ENCODE measurements at places on chromosomes 4 and X.

- DNase-seq = no peak
These were observed 107.2 kb downstream of the ANAPC4 start for GRCh38 chr4:25484243-25484721.

GRCh38 chr4:45172636-45173035, 446.3 kb upstream of the GNPDA2 start:
- no peak for DNase-seq

DNA sequence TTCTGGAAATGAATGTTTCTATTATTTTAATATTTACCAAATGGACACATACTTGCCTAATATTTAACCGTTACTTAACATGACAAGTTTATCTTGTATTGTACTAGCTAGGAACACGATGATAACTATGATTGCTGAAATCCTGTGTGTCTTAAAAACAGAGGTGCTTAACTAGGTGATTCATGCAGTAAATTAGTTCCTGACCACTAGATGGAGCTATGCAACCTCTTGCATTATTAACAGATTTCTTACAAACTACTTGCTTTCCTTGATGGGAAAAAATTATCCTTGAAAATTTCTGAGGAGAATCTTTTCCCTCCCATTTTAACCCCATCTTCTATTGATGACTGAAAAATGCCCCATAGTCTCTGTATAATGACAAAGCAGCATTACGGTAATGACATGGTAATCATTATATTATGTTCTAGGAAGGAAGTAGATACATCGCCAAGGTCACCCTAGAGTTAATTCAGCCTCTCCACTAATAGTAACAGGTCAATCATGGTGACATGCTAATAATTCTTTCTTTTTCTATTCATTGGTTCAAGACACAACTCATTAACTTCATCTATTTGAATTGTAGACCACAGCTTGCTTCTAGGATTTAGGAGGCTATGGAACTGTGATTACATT, 844.2 kb downstream of the RAPGEF2 start:
- DNase-seq = peak; percentile 37

GRCh38 chr4:37762294-37762990, 64.0 kb upstream of the PGM2 start:
- no peak for DNase-seq

- no peak for DNase-seq
These were observed 361.8 kb upstream of the FGF16 start for GRCh38 chrX:77085372-77085771.

DNA sequence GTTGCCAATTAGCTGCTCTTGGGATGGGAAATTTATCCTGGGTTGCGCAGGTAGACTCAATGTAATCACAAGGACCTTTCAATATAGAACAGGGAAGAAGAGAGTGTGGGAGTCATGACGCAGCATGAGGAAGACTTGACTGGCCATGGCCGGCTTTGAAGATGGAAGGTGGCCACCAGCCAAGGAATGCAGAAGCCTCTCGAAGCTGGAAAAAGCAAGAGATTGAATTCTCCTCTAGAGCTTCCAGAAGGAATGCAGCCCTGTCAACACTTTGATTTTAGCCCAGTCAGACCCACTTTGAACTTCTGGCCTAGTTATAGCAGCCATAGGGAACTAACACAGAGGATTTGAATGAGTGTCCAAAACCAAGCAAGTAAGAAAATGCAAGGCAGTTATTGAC, 14.7 kb upstream of the SH3KBP1 start:
- DNase-seq = no peak

DNA sequence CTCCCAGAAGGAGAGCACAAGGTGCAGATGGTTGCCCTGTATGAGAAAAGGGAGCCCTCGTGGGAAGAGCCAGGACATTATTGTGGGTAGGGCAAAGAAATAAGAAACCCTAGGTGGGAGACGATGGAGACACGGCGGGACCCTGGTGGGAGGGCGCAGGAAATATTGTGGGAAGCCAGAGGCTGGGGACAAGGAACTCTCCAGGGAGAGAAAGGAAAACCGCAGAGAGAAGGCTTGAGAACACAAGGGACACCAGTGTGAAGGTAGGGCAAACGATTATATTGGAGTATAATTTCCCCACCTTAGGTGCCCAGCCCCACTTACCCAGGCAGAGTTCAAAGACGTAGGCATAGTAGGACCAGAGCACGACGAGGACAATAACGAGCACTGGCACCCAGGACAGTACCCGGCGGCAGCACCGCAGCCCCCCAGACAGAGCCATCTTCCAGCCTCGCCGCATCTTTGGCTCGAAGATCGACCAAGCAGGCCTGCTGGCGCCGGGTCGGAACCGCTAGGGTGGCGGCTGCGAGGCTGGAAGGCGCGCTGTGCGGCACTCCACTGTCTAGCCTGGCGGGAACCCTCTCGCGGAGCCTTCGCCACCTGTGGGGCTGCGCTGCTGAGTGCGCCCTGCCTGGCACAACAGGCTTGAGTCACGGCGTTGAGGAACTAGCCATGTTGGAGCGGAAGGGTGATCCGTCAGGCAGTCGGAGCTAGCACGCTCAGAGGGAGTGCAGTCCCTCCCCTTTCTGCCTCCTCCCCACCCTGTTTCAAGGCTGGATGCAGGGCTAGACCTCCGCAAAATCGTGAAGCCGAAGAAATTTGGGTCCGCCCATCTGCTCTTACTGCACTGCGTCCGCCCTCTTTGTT, at the start of gene ZDHHC15:
ZDHHC15 (minus strand) TSS at position 473 of the 867 bp plus-strand sequence; CDS start at position 460, 13 bp downstream.
- DNase-seq = no peak

- peak; percentile 35 for DNase-seq
These were observed 42.0 kb upstream of the PRKG2 start for GRCh38 chr4:81257021-81257420.

GRCh38 chr4:155762334-155762733, 3.5 kb downstream of the GUCY1B1 start:
- no peak for DNase-seq

- DNase-seq = no peak
These were observed 81.5 kb upstream of the CD99 start for GRCh38 chrX:2609431-2610238.

DNA sequence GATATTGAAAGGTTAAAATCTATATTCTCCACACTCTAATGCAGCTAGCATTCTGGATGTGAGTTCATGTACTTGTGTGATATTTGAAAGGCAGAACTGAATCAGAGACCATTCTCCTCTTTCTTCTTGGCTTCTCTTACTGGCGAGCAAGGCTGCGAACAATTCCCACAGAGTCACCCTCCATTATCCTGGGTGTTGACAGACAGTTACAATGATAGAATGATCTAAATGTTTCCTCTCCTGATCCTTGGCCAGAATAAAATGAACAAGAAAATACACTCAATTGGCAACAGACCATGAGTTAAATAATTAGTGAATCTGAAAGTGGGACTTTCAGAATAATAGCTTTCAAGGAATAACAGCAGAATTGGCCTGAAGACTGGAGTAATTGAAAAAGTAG, 342.8 kb downstream of the RAPGEF2 start:
- no peak for DNase-seq

DNA sequence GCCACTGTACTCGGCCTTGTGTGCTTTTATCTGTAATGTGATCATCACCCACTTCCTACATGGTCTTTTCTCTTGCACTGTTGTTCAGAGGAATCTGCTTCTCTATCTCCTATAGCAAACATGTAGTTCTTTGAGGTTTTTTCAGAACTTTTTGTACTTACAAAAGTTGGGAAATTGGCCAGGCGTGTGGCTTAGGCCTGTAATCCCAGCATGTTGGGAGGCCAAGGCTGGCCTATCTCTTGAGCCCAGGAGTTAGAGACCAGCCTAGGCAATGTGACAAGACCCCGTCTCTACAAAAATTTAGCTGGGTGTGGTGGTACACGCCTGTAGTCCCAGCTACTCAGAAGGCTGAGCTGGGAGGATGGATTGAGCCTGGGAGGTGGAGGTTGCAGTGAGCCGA, 30.4 kb downstream of the TAF1 start:
- no peak for DNase-seq

DNA sequence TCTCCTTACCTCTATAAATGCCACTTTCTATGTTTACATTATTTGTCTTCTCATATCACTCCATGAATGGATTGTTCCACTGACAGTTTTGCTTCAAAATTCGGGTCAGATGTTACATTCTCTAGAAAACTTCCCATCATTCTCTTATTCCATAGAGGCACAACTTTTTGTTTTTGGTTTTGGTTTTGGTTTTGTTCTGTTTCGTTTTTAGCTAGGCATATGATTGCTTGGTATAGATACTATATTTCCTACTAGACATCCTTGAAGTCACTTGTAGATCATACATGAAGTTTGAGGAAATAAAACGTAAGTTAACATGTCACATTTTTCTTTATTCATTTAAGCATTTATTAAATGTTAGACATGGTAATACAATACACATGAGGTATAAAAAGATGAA, 961.0 kb downstream of the PCDH18 start:
- no peak for DNase-seq

GRCh38 chr4:158721680-158722079, 1.5 kb downstream of the PPID start:
- no peak for DNase-seq

DNA sequence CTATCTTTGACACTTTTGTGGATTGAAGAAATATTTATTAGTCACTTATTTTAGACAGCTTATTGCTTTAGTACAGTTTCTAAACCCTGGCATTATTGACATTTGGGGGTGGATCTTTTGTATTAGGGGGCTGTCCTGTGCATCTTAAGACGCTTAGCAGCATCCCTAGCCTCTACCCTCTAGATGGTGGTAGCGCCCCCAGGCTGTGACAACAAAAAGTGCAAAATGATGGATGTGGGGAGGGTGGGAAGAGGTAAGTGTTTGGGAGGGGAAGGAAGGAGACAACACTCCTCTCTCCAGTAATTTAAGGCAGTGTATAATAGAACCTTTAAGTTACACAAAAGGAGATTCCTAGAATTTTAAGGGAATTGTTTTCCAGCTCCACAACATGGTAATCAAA, 1210.6 kb downstream of the C4orf33 start:
- no peak for DNase-seq

GRCh38 chr4:163672751-163673150, 178.3 kb downstream of the TMA16 start:
- no peak for DNase-seq

GRCh38 chr4:169571435-169571834, 40.9 kb downstream of the NEK1 start:
- no peak for DNase-seq

- no peak for DNase-seq
These were observed 351.6 kb downstream of the NLGN4X start for GRCh38 chrX:5876984-5877596.

GRCh38 chr4:94371290-94371689, 28.7 kb upstream of the HPGDS start:
- no peak for DNase-seq

DNA sequence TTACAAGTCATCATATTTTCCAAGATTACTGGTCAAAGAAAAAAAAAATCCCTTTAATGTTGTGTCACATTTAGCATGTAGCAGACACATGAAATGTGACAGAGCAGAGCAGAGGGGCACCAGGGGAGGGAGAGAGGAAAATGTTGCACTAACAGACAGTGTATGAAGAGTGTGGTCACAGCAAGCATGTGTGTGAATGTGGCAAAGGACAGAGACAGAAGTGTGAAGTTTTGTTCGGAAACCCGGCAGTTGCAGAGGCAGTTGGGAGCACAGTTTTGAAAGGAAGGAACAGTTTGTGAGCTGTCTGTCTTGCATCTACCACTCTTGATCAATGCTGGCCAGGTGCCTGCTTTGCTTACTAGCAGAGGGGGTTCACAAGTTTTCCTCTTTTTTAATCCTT, 83.9 kb upstream of the MAP3K15 start:
- no peak for DNase-seq

Data from non-pigmented ciliary epithelial cell (primary cell).